Right cardiac atrium (tissue), 5 donors: ENCODE measurements at places on chromosomes 2 and 18. TPM values are rescaled to one million over a fixed set of nuclear protein-coding genes. Genes with fewer than 3 reads are reported as not detected.

Gene SLC9A4
- polyA plus RNA-seq, result not detected

Gene RGPD3
- polyA plus RNA-seq, result 0.11 TPM

Gene GALNT3
- polyA plus RNA-seq, result 0.27 TPM

Gene SKOR2
- not detected for polyA plus RNA-seq

Gene EFR3B
- polyA plus RNA-seq, result 2.9 TPM
